Left ventricle myocardium superior (tissue), 1 donor: ENCODE measurements at places on chromosomes 1 and 21. TPM values are rescaled to one million over a fixed set of nuclear protein-coding genes. Genes with fewer than 3 reads are reported as not detected.

Gene PTPN7
- 0.92 TPM for total RNA-seq

GRCh38 chr1:15830258-15830657 lies 17.2 kb upstream of the SPEN start:
- no peak for DNase-seq

Gene DYRK1A
- total RNA-seq, result 67.1 TPM

- DNase-seq, result no peak
Measured at GRCh38 chr1:98651116-98651632, 10.3 kb upstream of the SNX7 start.

DNA sequence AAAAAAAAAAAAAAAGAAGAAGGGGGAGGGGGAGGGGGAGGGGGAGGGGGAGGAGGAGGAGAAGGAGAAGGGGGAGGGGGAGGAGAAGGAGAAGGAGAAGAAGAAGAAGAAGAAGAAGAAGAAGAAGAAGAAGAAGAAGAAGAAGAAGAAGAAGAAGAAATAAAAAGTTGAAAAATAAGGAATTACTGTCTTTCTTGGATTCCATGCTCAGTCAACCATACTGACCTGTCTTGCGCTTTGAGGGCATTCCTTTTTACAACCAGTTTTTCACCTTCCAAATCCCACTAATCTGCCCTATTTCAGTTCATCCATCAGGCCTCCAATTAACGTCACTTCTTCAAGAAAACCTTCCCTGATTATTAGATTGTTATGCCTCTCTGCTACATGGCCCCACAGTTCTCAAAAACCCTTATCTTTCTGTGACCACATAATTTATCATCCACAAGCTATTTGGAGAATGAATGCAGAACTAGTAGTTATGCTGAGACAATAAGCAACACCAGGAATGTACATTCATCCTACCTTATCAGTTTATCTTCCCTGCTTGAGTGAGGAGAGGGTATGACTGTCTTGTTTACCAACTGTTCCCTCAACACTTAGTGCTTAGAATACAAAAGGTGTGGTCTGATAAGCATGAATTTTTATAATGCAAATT lies 57.5 kb upstream of the GUCA2A start:
- DNase-seq, result no peak

DNA sequence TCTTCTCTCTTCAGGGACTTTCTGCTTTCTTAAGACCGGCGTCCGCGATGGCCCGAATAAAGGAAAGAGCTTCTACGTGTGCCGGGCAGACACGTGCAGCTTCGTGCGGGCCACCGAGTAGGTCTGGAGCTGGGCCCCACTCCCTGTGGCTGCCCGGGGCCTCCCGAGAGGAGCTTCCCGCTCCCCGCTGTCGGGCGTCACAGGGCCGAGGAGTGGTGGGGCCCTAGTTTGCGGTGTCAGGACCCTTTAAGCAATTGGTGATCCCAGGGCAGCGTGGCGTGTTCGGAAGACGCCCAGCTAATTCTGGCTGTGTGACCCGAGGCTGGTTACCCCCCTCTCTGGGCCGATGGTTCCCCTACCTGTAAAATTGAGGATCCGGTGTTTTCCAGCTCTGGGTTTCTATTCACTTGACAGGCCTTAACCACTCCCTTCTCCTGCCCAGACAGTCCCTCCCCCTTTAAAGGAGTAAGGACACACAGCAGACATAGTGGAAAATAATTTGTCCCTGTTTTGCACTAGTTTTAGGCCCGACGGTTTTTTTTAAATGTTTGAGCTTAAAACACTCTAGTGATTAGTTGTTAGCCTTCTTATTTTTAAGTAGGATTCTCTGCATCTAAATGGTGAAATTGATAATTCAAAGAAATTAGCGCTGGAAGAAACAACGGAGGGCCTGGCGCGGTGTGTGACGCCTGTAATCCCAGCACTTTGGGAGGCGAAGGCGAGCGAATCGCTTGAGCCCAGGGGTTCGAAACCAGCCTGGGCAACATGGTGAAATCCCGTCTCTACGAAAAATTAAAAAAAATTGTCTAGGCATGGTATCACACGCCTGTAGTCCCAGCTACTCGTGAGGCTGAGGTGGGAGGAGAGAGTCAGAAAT lies 553 bp downstream of the TTF2 start:
- no peak for DNase-seq

GRCh38 chr1:44037154-44037553 lies 5.9 kb upstream of the SLC6A9 start:
- no peak for DNase-seq

GRCh38 chr1:14681182-14681581 lies 82.7 kb downstream of the KAZN start:
- DNase-seq, result no peak

- DNase-seq, result no peak
Measured at GRCh38 chr1:100793659-100794058, 74.1 kb downstream of the VCAM1 start.

DNA sequence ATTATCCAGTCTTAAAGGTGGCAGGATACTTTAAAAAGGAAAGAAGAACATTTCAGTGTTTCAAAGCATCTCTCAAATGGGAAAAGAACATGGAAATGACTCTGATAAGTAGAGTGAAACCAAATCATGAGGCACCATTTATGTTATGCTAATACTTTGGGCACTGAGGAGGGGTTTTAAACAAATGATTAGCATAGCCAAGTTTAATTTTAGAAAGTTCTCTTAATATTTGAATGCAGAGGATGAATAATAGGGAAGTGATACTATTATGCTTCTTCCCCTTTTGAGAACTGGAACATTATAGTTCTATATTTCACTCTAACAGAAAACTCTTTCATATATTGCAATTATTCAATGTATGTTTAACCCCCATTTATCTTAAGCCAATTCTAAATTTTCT lies 1181.9 kb upstream of the PRMT6 start:
- no peak for DNase-seq

Gene WDTC1
- total RNA-seq, result 68.8 TPM

Gene PLPP3
- 140 TPM for total RNA-seq

DNA sequence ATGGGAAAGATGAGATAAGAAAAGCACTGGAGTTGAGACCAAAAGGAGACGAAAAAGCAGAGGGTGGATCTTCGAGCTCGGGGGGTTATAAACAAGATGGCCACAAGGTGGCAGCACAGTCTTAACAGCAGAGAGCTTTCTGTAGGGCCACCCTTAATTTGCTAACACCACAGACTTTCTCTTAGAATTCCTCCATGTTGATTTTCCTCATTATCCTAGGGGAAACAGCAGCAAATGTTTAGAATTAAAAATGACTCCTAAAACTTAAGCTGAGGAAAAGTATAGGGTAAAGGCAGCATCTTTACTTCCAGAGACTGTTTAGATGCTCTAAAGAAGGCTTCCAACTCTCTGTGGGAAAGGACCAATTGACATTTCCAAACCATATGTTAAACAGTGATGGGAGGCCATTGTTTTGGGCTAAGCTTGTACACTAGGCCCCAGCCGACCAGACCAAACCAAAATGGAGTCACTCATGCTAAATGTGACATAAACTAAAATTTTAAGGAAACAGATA lies 2.5 kb upstream of the APOBEC4 start:
- peak; percentile 82 for DNase-seq

DNA sequence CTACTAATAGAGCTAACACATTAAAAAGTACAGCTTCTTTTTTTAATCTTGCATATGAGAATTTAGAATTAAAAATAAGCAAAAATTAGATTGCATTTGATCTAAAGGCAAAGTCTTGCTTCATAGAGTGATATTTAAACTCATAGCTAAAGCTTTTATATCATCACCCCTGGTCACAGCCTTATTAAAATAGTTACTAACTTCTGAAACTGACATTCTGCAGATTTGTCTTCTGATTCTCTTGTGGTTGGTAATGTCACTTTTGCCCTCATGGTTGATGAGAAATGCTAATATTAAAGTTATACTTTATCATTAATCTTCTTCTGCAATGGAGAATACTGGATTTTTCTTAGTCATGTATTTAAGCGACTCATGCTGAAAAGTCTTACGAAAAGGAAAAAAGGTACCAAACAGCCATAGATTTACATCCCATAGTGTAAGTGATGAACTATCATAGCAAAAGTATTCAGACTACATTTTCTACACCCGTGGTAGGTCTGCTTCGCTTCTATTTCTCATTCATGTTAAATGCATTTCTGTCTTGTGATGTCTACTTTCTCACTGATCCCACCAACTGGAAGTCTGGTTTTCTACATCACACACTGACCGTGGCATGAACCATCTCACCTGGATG lies 330.5 kb upstream of the B3GALT2 start:
- no peak for DNase-seq

- no peak for DNase-seq
Measured at GRCh38 chr1:36706416-36706815, 223.7 kb upstream of the CSF3R start.

GRCh38 chr1:212587888-212588510 lies 20.6 kb upstream of the ATF3 start:
- DNase-seq, result no peak

Gene NBPF3
- total RNA-seq, result 4.2 TPM

Gene OR2C3
- not detected for total RNA-seq

DNA sequence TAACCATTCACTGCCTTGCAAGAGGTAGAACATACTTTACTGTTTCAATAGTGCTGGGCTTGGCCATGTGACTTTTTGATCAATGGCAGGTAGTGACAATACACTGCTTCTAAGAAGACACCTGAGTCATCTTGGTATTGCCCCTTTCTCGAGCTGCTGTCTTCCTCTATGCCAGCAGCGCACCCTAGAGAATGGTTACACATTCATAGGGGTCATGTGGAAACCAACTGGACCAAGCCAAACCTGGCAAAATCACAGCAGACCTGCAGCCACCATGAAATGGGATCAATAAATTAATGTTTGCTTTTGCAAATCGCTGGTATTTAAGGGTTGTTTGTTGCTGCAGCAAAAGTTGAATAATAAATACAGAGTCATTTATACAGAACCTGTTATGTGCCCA lies 122.3 kb downstream of the GRIK1 start:
- no peak for DNase-seq

DNA sequence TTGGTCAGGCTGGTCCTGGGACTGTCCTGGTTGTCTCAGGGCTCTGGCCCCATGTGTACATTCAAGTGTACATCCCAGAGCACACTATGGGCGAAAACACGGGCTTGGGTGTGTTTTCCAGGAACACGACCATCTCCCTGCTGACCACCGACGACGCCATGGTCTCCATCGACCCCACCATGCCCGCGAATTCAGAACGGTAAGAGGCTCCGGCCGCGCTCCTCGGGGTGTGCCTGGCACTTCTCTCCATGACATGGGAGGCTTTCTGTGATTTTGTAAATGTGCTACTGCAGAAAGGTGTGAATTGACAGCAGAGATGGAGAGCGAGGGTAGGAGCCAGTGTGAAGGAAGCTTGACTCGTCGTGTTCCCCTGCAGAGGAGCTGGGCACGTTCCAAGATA lies 34.4 kb downstream of the PDE9A start:
- DNase-seq, result no peak

- DNase-seq, result peak; percentile 39
Measured at GRCh38 chr1:206923009-206923960, 1.5 kb upstream of the FCMR start.

Gene CHIA
- not detected for total RNA-seq

Gene PRR9
- total RNA-seq, result not detected

Gene PUM1
- 75.0 TPM for total RNA-seq

- DNase-seq, result no peak
Measured at GRCh38 chr1:67608661-67609576, 76.1 kb upstream of the GADD45A start.
